ENCODE measurements at places on chromosomes 13 and 19.

- DNase-seq: peak; percentile 74
Observed at GRCh38 chr19:49808711-49809159, 4.4 kb downstream of the FUZ start.

GRCh38 chr13:51457086-51457815 lies 4.4 kb upstream of the INTS6 start:
- DNase-seq: no peak

DNA sequence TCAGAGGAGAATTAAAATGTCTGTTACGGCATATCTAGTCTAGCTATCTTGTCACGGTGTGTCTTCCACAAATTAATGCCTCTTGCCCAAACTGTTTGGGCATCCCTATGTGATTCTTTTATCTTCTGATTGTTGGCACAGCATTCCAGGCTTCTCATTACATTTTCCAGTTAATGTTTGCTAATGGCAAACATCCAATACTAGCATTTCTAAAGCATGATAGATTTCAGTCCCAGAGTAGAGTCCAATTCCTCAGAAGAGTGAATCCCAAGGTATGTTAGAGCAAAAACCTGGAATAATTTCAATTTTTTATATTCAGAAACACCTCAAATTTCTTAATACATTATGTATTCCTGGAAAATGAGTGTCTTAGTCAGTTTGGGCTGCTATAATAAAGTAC lies 684.5 kb upstream of the SLITRK1 start:
- DNase-seq: no peak

GRCh38 chr19:49019242-49019932 lies 2.5 kb upstream of the LHB start:
- peak; percentile 37 for DNase-seq

GRCh38 chr19:31316201-31316951 lies 32.9 kb downstream of the TSHZ3 start:
- no peak for DNase-seq

DNA sequence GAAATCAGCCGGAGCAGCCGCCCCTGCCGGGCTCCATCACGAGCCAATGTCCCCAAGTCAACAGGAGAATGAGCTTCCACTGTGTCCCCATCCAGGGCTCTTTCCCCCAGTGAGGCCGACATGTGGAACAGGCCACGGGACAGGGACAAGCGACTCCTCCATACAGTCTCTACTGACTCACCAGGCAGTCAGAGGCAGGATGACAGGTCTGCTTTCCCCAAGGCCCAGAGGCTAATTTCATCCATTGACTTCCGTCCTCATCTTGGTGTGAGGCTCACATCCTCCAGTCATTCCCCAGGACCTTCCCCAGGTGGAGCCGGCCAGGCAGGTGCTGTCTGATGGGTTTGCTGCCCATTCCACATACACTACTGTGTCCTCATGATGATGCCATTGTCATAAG lies 3.5 kb downstream of the CEACAM6 start:
- DNase-seq: no peak

DNA sequence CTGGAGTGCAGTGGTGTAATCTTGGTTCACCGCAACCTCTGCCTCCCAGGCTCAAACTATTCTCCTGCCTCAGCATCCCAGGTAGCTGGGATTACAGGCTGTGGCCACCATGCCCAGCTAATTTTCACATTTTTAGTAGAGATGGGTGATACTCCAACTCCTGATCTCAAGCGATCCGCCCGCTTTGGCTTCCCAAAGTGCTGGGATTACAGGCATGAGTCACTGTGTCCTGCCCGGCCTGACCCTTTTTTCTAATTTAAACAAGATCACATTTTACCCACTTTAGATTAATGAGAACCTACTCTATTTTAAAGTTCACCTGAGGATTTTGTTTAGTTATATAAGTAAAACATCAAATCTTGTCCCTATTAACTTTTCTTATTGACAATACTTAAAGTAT lies 91.8 kb upstream of the POSTN start:
- no peak for DNase-seq

DNA sequence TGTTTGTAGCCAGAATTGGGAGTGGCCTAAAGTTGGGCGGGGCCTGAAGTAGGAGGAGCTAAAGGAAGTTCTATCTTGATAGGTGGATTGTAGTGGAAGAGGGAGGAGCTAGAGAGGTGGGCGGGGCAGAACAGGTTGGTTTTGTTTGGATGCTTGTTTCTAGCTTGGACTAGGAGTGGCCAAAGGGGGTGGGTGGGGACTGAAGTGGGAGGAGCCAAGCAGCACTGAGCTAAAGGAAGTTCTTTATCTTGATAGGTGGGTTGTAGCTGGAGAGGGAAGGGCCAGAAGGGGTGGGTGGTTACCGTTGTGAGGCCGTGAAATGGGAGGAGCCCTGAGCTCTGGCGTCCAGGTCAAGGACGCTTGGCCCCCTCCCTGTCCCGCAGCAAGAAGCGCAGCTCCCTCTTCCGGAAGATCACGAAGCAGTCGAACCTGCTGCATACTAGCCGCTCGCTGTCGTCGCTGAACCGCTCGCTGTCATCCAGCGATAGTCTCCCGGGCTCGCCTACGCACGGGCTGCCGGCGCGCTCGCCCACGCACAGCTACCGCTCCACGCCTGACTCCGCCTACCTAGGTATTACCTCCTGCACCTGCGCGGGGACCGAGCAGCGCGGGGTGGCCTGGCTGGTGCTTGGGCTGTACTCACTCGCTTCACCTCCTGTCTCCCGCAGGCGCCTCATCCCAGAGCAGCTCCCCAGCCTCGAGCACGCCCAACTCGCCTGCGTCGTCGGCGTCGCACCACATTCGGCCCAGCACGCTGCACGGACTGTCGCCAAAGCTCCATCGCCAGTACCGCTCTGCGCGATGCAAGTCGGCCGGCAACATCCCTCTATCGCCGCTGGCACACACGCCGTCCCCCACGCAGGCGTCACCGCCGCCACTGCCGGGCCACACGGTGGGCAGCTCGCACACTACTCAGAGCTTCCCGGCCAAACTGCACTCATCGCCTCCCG lies 8.0 kb downstream of the DNASE2 start:
- no peak for DNase-seq

Measured in stimulated activated CD8-positive, alpha-beta memory T cell treated with anti-CD3 and anti-CD28 coated beads, Interleukin-4, amount 100 ng/mL, for 1 hour (primary cell).